Lower lobe of right lung (tissue), 2 donors: ENCODE measurements at places on chromosomes 16 and 17.

- DNase-seq, result peak; percentile 51
Measured at GRCh38 chr17:81036197-81036941, 1.4 kb downstream of the BAIAP2 start.

- DNase-seq, result peak; percentile 41
Measured at GRCh38 chr16:89006036-89006752, 29.2 kb upstream of the CBFA2T3 start.

GRCh38 chr16:15811481-15812400, 45.1 kb downstream of the MYH11 start:
- no peak for DNase-seq

- DNase-seq, result no peak
Measured at GRCh38 chr17:17060930-17061329, 18.7 kb downstream of the MPRIP start.

DNA sequence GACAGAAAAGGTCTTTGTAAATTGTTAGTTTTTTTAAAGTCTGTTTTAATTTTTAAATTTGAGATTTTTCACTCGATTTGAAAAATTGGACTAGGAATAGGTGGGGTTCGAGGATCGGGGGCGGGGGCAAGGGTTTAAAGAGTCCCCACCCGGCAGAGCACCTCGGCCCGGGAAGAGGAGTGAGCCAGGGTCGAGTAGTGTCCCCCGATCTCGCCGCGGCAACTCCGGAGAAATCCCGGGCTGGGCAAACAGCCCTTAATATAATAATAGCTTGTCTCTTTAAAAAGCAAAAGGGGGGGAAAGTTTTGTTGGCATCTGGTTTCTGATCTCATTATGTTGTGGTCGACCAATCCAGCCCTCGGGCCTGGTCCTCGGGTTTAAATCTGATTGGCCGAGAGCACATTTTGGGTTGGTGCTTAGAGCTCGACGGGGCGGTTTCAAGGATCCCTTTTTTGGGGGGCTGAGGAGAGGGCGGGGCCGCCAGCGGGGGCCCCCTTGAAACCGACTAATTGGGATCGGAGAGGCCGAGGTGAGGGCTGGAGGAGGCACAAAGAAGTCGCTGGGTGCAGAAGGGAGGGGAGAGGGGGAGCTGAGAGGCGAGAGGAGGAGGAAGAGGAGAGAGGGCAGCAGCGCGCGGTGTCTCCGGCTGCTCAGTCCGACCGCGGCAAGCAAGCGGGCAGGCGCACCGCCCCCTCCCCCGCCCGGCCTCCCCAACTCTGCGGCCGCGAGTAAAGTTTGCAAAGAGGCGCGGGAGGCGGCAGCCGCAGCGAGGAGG, at the start of gene FZD2:
TSS of gene FZD2 (plus strand) at position 653 of the 775 bp plus-strand sequence. CDS start 205 bp downstream, outside the sequence.
- peak; percentile 84 for DNase-seq

DNA sequence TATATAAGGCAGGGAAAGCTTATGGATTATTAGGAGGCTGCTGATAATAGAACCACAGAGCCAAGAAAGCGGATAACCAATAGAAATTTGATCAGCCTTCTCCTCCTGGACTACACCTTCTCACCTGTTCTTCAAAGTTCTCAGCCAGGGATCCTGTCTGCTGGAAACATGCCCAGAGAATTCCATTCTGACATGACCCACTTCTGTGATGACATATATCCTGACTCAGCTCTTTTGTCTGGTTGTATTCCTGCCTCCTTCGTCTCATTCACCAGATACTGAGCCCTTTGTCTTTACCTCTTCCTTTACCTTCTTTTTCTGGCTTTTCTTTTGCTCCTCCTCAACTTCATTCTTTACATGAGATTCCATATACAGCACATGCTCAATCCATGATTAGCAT, 576.1 kb downstream of the CDH11 start:
- no peak for DNase-seq

DNA sequence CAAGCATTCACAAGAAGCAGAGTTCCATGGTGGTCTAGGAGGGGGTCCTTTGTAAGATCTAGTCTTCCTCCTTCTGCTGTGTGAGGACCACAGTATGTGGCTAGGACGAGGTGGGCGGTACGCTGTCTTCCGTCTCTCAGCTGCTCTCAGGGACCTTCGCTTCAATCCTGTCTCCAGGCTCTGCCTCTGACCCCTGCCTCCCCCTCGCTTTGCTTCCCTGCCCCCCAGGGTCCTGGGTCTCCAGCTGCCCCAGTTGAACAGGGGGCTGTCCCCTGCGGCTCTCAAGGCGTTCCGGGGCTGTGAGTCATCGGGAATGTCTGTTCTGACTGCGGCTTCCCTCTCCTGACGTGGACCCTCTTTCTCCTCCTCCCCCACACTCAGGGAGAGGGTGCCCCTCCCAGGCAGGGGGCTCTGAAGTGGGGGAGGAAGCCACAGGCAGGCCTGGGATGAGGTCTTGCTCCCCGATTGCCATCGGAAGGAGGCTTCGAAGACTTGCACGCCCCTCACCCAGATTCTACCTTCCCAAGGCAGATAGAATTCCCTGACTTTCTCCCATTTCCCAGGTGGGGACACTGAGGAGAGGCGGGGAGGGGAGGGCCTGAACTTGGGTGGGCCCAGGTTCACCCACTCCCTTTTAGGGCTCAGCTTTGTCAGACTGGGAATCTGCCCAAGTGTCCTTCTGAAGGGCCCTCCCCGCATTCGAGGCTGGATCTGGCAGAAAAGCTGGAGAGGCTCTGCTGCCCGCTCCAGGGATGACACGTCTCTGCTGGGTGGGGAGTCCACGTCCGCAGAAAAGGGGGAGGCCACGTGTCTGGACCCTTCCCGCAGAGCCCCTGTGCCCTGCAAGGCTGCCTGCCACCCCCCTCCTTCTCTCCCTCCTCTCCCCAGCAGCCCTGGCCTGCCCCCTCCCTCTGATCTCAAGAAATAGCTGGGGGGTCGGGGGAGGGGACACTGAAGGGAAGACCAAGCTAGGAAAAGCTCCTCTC, 9.1 kb upstream of the COL1A1 start:
- no peak for DNase-seq

DNA sequence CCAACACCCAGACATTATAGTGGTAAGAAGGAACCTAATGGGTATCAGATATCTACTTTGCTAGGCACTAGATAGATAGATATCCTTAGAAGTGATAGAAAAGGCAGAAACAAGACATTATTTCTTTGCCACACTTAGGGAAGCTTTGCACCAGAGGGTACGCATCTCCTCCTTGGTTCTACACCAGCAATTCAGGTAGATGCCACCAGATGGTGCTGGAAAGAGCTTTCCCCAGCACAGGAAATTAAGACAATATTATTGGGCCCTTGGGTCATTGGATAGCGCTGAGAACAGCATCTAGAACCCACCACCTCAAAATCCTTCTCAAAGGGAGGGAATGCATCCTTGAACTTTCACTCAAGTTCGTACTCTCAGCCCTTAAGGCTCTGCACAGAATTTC, 173.8 kb upstream of the CCL2 start:
- DNase-seq, result no peak

- no peak for DNase-seq
Measured at GRCh38 chr16:21590287-21590686, 9.1 kb upstream of the METTL9 start.

- peak; percentile 99 for DNase-seq
Measured at GRCh38 chr17:3668279-3669084, at the start of the genes EMC6 and TAX1BP3. TSS of gene EMC6 (plus strand) at chr17:3668812. CDS start at chr17:3669147, 335 bp downstream. TSS of gene TAX1BP3 (minus strand) at chr17:3668578. CDS start at chr17:3668526, 52 bp downstream.

DNA sequence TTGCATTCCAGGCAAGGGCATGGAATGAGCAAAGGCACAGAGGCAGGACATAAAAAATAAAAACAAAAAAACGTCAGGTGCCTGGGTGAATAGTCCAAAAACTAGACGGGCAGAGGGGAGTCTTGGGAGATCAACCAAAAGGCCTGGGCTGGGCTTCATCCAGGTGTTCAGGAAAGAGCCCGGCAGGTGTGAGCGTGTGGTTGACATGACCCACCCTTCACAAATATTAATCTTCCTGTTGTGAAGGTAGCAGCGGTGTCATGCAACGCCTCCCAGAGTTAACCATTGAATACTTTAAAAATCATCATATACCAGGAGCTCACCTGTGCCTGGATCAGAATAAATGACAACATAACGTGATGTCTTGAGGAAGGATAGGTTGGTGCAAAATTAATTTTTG, 90.6 kb downstream of the USP22 start:
- DNase-seq, result no peak

DNA sequence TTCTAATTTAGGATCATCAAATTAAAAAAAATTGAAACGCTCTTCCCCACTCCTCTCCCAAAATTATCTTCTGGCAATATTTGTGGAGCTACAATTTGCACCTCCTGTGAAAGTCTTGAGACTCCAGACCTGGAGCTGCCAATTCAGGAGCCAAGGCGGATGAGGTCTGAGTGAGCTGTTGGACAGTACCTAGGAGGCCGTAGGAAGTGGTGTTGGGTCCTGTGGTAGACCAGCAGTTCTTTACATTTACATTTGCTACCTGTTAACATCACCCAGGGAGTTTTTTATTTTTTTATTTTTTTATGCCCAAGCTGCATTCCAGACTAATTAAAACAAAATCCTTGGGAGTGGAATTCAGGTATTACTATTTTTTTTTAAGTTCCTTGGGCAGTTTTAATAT, 271.0 kb downstream of the PHKB start:
- no peak for DNase-seq

- DNase-seq, result no peak
Measured at GRCh38 chr17:66200685-66201092, 8.8 kb upstream of the CEP112 start.

GRCh38 chr16:46775214-46775613, 27.1 kb upstream of the MYLK3 start:
- no peak for DNase-seq

- DNase-seq, result no peak
Measured at GRCh38 chr16:24728891-24729242, 584 bp upstream of the TNRC6A start.

DNA sequence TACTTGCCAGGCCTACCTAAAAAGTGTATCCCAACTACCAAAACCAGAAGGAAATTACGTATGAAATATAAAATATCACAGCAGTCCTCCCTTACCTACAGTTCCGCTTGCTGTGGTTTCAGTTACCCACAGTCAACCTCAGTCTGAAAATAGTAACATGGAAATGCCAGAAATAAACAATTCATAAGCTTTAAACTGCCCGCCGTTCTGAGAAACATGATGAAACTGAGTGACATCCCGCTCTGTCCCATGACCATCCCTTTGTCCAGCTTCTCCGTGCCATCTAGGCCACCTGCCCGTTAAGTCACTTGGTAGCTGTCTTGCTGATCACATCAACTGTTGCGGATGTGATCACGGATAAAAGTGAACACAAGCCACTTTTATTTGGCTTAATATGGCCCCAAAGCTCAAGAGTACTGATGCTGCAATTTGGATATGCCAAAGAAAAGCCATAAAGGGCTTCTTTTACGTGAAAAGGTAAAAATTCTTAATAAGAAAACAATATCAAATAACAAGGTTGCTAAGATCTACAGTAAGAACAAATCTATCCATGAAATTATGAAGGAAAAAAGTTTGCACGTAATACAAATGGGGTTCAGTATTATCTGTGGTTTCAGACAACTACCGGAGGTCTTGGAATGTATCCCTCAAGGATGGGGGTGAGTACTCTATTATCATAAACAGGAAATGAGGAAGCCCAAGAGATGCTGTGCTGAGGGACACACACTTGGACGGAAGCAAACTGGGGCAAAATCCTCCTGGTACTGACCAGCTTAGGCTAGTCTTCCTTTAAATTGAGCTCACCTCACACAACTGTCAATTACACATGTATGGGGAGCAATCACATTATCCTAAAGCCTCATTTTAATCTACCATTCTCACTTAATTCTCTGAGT, 8.2 kb downstream of the USP22 start:
- no peak for DNase-seq

DNA sequence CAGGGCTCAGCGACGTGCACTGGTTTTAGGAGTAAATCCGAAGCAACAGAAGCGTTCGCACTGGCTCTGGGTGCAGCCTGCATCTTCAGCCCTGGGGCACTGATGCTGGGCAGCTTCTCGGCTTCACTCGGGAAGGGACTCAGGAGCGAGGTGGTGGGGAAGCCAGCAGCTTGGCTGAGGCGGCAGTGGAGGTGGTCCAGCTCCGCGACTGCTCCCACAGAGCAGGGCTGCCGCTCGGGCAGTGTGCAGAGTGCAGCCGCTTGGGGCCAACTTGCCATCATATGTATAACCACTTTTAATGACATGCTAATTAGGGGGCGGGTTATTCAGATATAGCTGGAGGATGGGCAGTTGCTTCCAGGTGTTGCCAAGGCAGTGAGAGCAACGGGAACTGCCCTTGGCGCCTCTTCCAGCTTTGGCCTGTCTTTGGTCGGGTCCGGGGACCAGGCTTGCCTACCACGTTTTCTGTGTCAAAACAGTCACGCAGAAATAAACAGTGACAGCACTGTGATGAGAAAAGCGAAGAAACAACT, 26.7 kb downstream of the METRNL start:
- DNase-seq, result no peak

GRCh38 chr16:81486540-81487061, 42.0 kb downstream of the CMIP start:
- DNase-seq, result peak; percentile 66

GRCh38 chr16:49085686-49086085, 196.0 kb downstream of the CBLN1 start:
- no peak for DNase-seq

- no peak for DNase-seq
Measured at GRCh38 chr17:44956998-44957981, 9.7 kb upstream of the KIF18B start.

GRCh38 chr16:70665113-70665694, 18.8 kb downstream of the IL34 start:
- DNase-seq, result no peak
